Posterior cingulate gyrus (tissue), 11 donors: ENCODE measurements at places on chromosomes 12 and 14.

GRCh38 chr12:124613151-124613585 lies 45.8 kb upstream of the NCOR2 start:
- DNase-seq = no peak

GRCh38 chr12:90338365-90338764 lies 616.6 kb downstream of the CCER1 start:
- no peak for DNase-seq

GRCh38 chr12:120013659-120014380 lies 24.8 kb downstream of the BICDL1 start:
- no peak for DNase-seq

DNA sequence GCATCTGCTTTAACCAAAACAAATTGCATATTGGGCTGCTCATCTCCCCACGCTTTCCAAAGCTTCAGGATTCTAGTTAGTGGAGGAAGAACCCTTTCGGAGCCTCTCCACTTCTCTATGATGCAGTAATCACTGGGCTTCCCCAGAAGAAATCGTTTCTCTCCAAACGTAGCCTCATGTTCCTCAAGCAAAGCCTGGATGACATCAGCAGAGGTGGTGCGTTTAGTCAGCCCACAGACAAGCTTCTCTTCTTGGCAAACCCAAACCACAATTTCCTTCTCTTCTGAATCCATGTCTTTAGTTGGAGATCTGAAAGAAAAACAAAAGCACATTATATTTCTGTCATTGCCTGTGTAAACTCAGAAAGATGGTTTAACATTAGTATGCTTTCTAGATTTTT lies 30.6 kb downstream of the RASSF9 start:
- DNase-seq = no peak

- DNase-seq = no peak
These were observed 329.6 kb downstream of the ADGRD1 start for GRCh38 chr12:131283191-131283861.

- no peak for DNase-seq
These were observed 660.4 kb upstream of the TMEM132C start for GRCh38 chr12:127606476-127607015.

GRCh38 chr12:118023301-118023860 lies 6.9 kb downstream of the RFC5 start:
- no peak for DNase-seq

GRCh38 chr12:41212625-41213024 lies 24.5 kb downstream of the PDZRN4 start:
- DNase-seq = no peak

GRCh38 chr14:101499080-101499479 lies 62.2 kb upstream of the DIO3 start:
- no peak for DNase-seq

DNA sequence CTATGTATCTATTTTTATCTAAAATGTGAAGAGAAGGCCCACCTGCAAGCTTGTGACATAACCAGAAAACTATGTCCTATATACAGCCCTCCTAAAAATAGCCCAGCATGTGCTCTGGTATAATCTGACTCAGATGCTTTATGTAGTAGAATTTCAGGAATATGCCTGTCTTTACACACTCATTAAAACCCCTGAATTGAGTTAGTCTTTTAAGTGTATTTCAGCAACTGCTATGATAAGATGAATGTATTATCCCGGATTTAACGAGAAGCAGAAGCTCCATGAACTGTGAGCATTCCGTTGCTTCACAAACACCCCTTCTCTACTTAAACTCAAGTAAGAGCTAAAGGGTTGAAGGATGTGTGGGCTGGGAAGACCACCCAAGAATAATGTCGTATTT lies 89.9 kb upstream of the PRICKLE1 start:
- DNase-seq = no peak

DNA sequence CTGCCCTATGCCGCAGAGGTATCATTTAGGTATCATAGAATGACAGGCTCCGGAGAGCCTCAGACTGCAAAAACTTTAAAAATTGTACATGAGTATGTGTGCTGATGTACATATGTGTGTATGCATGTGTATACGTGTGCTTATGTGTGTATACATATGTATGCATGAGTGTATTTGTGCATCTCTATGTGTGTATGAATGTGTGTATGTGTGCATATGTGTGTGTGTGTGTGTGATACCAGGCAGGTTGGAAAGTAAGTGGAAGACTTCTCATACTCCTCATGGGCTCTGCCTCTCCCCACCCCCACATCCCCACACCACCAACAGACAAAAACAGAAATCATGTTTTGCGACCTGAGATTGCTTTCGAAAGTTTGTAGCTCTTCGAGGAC lies 621 bp upstream of the TMEM117 start:
- no peak for DNase-seq

DNA sequence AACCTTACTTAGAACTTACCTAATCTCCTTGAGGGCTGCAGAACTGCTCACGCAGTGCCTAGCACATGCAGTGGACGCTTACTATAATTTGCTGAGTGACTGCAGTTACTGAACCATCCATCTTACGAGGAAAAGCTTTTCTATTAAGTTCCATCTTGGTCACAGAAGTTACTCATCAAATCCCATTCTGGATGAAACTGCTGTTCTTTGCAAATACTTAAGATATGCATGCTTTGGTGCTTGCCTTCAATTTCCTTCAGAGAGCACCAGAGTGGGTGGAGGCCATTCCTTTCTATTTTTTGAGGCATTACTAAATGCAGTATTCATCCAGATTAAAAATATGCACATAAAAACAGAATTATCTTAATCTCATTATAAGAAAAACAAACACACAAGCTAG lies 17.7 kb upstream of the PELI2 start:
- no peak for DNase-seq

- DNase-seq = no peak
These were observed 409.0 kb downstream of the TMEM121 start for GRCh38 chr14:105935384-105935783.
